ENCODE measurements at places on chromosomes 11 and 22.

GRCh38 chr11:134243913-134244312 lies 9.2 kb downstream of the THYN1 start:
- no peak overlapping the region for H3K27ac ChIP-seq
- H3K4me3 ChIP-seq = no peak overlapping the region
- DNase-seq = no peak
- H3K36me3 ChIP-seq = peaks cover 100% of the 10 kb centered on the region
- H3K27me3 ChIP-seq = no peaks in the 10 kb centered on the region

GRCh38 chr11:46480166-46480726 lies 88.7 kb upstream of the CHRM4 start:
- no peaks in the 10 kb centered on the region for H3K36me3 ChIP-seq
- H3K4me1 ChIP-seq = no peaks in the 10 kb centered on the region
- H3K27ac ChIP-seq = no peak overlapping the region
- no peaks in the 10 kb centered on the region for H3K27me3 ChIP-seq

DNA sequence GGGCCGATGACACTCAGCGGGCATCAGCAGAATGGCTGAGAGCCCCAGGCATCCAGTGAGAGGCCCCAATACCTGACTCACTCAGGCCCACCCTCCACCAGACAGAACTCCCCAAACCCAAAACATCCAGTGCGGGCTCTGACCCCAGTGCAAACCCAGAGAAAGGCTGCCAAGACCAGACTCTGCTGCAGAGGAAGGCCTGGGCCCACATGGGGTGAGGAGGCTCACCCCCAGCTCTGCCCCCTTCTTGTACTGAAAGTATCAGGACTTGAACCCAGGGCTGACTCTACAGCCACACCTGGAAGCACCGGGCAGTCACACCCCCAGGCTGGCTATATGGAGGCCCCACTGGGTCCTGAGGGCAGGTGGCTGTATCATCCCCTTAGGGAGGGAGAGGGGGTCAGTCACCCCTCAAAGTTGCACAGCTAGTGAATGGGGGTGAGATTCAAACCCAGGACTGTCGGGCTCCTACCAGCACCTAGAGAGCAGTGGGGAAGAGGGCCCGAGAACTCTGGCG lies 49.3 kb downstream of the IGLL1 start:
- no peaks in the 10 kb centered on the region for H3K27me3 ChIP-seq
- DNase-seq = no peak
- H3K36me3 ChIP-seq = no peaks in the 10 kb centered on the region
- no peaks in the 10 kb centered on the region for H3K4me1 ChIP-seq
- no peak overlapping the region for H3K27ac ChIP-seq

DNA sequence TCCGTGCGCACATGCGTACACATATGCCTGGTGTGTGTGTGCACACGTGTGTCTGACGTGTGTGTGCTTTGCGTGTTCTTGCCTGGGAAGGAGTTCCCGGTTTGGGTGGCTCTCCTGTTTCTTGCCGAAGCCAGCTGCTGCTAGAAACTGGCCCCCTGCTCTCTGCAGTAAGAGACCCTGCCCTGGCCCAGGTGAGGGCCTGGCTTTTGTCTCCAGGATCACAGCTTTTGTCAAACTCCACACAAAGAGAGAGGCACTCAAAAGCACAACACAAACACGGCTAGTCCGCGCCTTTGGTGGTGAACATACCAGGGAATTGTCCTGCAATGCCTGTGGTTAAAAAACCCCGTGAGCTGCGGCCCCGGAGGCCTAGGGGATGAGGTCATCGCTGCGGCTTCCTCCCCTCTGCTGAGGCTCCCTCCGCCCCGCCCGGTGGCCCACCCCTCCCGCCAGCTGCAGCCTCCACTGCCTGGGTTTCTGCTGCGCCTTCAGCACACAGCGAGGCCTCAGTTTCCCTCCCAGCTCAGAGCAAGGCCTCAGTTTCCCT lies 88.9 kb downstream of the KCNQ1 start:
- no peak overlapping the region for H3K4me3 ChIP-seq
- H3K4me1 ChIP-seq = peaks cover 20% of the 10 kb centered on the region
- DNase-seq = no peak
- H3K27me3 ChIP-seq = no peaks in the 10 kb centered on the region
- H3K36me3 ChIP-seq = no peaks in the 10 kb centered on the region

DNA sequence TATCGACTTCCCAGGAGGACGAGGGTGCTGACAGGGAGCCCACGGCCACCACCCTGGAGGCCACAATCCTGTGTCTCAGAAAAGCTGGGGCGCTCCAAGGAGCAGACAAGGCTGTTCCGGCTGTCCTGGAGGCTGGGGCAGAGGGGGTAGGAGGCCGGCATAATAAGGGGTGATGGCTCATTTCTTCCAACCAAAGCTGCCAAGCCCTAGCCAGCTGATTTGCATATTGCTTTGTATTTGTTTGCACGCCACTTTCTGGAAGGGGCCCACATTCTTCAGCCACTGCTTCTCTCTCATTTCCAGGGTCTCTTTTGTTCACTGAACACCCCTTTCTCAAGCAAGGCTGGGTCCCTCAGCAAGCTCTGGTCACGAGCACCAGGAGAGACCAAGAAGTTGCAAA lies 4.7 kb downstream of the PDE2A start:
- H3K4me3 ChIP-seq = no peak overlapping the region
- H3K27ac ChIP-seq = no peak overlapping the region
- DNase-seq = no peak

- H3K36me3 ChIP-seq = no peaks in the 10 kb centered on the region
- no peaks in the 10 kb centered on the region for H3K4me1 ChIP-seq
- H3K27me3 ChIP-seq = no peaks in the 10 kb centered on the region
These were observed 238.5 kb upstream of the ZC3H12C start for GRCh38 chr11:109854731-109855130.

GRCh38 chr11:122665861-122666260 lies 10.3 kb downstream of the UBASH3B start:
- H3K27me3 ChIP-seq = no peaks in the 10 kb centered on the region
- H3K36me3 ChIP-seq = no peaks in the 10 kb centered on the region
- H3K4me3 ChIP-seq = no peak overlapping the region

DNA sequence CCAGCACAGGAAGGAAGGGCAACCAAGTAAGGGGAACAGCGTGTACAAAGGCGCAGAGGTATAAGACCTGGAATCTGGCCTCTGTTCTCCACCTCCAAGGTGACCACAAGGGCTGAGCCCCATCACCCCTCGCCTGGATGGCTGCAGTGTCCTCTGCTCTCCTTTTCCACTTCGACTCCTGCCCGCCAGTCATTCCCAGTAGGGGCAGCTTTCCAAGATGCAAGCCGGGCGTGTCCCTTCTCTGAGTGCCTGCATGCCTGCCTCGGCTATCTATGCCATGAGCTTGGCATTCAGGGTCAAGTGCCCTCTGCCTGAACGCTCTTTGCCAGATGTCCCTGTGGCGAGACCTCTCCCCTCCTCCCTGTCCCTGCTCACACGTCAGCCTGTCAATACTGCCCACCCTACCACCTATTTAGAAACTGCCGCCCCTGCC lies 17.0 kb downstream of the FADS3 start:
- peaks cover 28% of the 10 kb centered on the region for H3K4me1 ChIP-seq
- no peak for DNase-seq
- peaks cover 37% of the 10 kb centered on the region for H3K27me3 ChIP-seq
- H3K27ac ChIP-seq = no peak overlapping the region

DNA sequence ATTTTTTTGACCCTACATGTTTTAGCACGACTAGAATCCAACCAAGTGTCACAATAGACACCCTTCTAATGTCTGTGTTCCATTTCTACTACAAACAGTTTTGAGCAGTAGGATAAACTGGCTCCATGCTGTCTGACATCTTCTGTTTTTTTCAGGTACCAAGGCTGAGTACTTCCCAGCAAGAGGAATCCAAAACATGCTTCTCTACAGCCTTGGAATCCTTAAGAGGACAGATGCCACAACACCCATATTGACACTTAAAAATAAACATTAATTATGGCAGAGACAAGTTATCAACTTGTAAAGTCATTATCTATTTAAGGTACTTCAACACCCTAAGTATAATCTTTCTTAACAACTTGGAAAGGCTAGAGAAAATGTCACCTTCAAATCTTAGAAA lies 54.2 kb downstream of the LGR4 start:
- peaks cover 8% of the 10 kb centered on the region for H3K4me1 ChIP-seq
- no peak overlapping the region for H3K27ac ChIP-seq
- no peaks in the 10 kb centered on the region for H3K27me3 ChIP-seq
- no peak overlapping the region for H3K4me3 ChIP-seq

GRCh38 chr22:17943533-17944249 lies 80.7 kb downstream of the MICAL3 start:
- no peak for DNase-seq
- H3K27ac ChIP-seq = peak overlapping the region; percentile 10
- H3K27me3 ChIP-seq = no peaks in the 10 kb centered on the region
- peaks cover 34% of the 10 kb centered on the region for H3K4me1 ChIP-seq
- H3K4me3 ChIP-seq = no peak overlapping the region

DNA sequence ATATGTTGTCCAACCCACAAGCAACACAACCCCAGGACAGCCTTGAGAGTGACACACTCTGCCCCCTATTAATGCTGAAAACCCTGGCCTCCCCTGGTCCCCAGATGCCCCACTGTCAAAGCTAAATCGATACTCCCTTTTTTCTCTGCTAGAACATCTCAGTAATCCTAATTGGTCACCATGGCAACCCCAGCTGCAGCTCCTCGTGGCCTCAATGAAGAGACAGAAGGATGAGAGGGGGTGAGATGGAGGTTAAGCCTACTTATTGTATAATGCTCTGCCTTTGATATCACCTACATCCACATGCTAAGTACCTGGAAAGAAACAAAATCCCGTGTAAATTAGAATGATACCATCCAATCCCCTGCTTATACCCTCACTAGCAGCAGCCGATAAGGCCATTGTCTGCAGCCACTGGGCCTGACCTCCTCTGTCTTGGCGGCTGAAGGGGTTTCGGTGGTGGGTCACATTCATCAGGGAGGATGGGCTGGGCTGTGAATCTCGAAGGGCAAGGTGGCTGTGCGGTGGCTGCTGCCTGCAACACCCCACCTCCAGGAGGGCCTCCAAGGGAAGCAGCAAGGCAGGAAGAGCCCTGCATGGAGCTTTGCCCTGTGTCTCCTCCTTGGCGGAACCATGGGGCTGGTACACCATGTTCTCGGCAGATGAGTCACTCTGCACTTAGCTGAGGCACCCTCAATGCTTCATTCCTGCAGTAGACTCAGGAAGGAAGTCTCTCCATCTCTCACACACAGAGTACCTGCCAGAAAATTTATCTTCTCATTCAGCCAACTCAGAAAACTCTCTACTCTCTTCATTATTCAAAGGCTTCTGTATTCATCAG lies 399.5 kb downstream of the BUD13 start:
- H3K36me3 ChIP-seq = no peaks in the 10 kb centered on the region
- no peaks in the 10 kb centered on the region for H3K27me3 ChIP-seq
- no peaks in the 10 kb centered on the region for H3K4me1 ChIP-seq
- H3K4me3 ChIP-seq = no peak overlapping the region
- no peak overlapping the region for H3K27ac ChIP-seq

GRCh38 chr11:2783536-2784082 lies 83.8 kb upstream of the KCNQ1OT1 start:
- no peak for DNase-seq
- H3K36me3 ChIP-seq = no peaks in the 10 kb centered on the region
- no peak overlapping the region for H3K4me3 ChIP-seq
- H3K4me1 ChIP-seq = peaks cover 24% of the 10 kb centered on the region
- H3K27me3 ChIP-seq = no peaks in the 10 kb centered on the region
- H3K27ac ChIP-seq = no peak overlapping the region

DNA sequence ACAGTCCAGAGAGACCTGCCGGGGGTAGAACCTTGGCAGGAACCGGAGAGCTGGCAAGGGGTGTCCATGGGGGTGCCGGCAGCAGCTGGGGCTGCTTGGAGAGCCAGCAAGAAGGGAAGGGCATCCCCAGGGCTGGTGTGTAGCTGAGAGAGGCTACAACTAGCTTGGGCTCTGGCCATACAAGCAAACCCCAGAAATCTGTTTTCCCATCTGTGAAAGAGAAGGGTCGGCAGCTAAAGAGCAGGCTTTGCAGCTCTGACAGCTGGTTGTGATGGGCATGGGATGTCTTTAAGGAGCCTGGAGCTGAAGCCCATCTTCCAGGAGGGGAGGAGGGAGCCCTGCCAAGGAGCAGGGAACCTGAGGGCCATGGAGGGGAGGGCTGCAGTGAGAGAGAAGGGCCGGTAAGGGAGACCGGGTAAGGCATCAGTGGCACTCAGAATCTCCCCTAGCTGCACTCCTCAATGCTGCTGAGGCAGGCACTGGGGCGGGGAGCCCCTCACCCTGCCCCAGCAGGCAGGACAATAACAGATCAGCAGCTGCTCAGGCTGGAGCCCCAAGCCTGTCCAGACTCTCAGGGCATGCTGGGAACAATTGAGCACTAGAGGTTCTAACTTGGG lies 3.9 kb downstream of the CHST1 start:
- H3K36me3 ChIP-seq = no peaks in the 10 kb centered on the region
- peaks cover 100% of the 10 kb centered on the region for H3K27me3 ChIP-seq
- H3K4me3 ChIP-seq = no peak overlapping the region
- DNase-seq = no peak
- no peak overlapping the region for H3K27ac ChIP-seq

GRCh38 chr22:23225724-23226496 lies 45.6 kb downstream of the BCR start:
- DNase-seq = no peak
- H3K27me3 ChIP-seq = no peaks in the 10 kb centered on the region
- H3K27ac ChIP-seq = peak overlapping the region; percentile 77
- H3K4me3 ChIP-seq = no peak overlapping the region

DNA sequence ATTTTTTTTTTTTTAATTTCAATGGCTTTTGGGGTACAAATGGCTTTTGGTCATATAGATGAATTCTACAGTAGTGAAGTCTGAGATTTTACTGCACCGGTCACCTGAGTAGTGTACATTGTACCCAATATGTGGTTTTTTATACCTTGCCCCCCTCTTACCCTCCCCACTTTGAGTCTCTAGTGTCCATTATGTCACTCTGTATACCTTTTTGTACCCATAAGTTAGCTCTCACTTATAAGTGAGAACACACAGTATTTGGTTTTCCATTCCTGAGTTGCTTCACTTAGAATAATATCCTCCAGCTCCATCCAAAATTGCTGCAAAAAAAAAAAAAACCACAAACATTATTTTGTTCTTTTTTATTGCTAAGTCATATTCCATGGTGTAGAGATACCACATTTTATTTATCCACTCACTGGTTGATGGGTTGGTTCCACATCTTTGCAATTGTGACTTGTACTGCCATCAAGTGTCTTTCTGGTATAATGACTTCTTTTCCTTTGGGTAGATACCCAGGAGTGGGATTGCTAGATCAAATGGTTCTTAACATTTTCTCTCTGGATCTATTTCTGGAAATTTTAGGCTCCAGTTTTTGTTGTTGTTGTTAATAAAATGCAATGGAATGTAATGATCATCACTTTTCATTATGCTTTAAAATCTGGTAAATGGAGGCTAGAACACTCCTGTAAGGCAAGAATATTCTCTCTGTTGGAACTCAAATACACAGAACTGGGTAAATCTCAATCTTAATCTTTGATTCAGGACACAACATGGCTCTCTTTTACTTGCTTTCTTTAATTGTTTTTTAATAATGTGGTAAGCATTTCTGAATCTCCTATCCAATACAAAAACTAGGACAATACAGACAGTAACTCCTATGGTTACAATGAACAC lies 10.3 kb downstream of the NEAT1 start:
- H3K27me3 ChIP-seq = no peaks in the 10 kb centered on the region
- H3K36me3 ChIP-seq = peaks cover 26% of the 10 kb centered on the region
- peak overlapping the region; percentile 100 for H3K27ac ChIP-seq
- no peak overlapping the region for H3K4me3 ChIP-seq

GRCh38 chr11:1499899-1500298 lies 13.3 kb upstream of the MOB2 start:
- H3K4me3 ChIP-seq = no peak overlapping the region
- H3K4me1 ChIP-seq = peaks cover 21% of the 10 kb centered on the region
- no peak for DNase-seq
- peaks cover 25% of the 10 kb centered on the region for H3K36me3 ChIP-seq
- H3K27me3 ChIP-seq = no peaks in the 10 kb centered on the region

- DNase-seq = no peak
- no peaks in the 10 kb centered on the region for H3K27me3 ChIP-seq
- H3K4me3 ChIP-seq = no peak overlapping the region
These were observed 3.7 kb upstream of the BCR start for GRCh38 chr22:23176645-23177027.
